ENCODE measurements at places on chromosomes 5 and 9. TPM values are rescaled to one million over a fixed set of nuclear protein-coding genes. Genes with fewer than 3 reads are reported as not detected.

CENPK gene
- 65.5 TPM for total RNA-seq

QRFP gene
- total RNA-seq: not detected

AHRR gene
- 51.8 TPM for total RNA-seq

TAF11L8 gene
- total RNA-seq: not detected

SLC36A2 gene
- total RNA-seq: not detected

TEX10 gene
- 38.3 TPM for total RNA-seq

FOXD4L6 gene
- total RNA-seq: not detected

GPSM1 gene
- 6.6 TPM for total RNA-seq

TAF9 gene
- 136 TPM for total RNA-seq

NEUROG1 gene
- not detected for total RNA-seq

ZFP37 gene
- total RNA-seq: 6.0 TPM

CCDC171 gene
- total RNA-seq: 0.68 TPM

TRAF1 gene
- 3.4 TPM for total RNA-seq

RANBP17 gene
- total RNA-seq: 9.5 TPM

IFNA13 gene
- total RNA-seq: not detected

ANGPTL2 gene
- total RNA-seq: 36.3 TPM

SPOCK1 gene
- 37.9 TPM for total RNA-seq

CPLANE1 gene
- 14.1 TPM for total RNA-seq

TICAM2 gene
- 6.4 TPM for total RNA-seq

SPDL1 gene
- 87.6 TPM for total RNA-seq

CCDC192 gene
- not detected for total RNA-seq

NUTM2F gene
- total RNA-seq: not detected

CCDC127 gene
- 3.8 TPM for total RNA-seq

DMRT2 gene
- not detected for total RNA-seq

ANKRD18A gene
- not detected for total RNA-seq

WDR36 gene
- total RNA-seq: 32.8 TPM

C9orf50 gene
- total RNA-seq: not detected

DMGDH gene
- total RNA-seq: not detected

SLC46A2 gene
- not detected for total RNA-seq

DNM1 gene
- 17.4 TPM for total RNA-seq

IL3 gene
- not detected for total RNA-seq

ACTBL2 gene
- 0.24 TPM for total RNA-seq

ZFP2 gene
- total RNA-seq: not detected

PCDHAC2 gene
- not detected for total RNA-seq

IL13 gene
- not detected for total RNA-seq

CCL27 gene
- not detected for total RNA-seq

SLC6A3 gene
- not detected for total RNA-seq

ANKDD1B gene
- total RNA-seq: not detected

TMEM252 gene
- total RNA-seq: not detected

COL15A1 gene
- total RNA-seq: 20.2 TPM

SOX30 gene
- not detected for total RNA-seq

DAB2 gene
- total RNA-seq: 19.9 TPM

ASPN gene
- total RNA-seq: 0.10 TPM

DPM2 gene
- total RNA-seq: 50.1 TPM

SPATA31A3 gene
- not detected for total RNA-seq

FAM169A gene
- total RNA-seq: 0.36 TPM

Data from RPMI7951 (cell line).